Esophagus squamous epithelium (tissue), 5 donors: ENCODE measurements at places on chromosomes 12 and 14.

DNA sequence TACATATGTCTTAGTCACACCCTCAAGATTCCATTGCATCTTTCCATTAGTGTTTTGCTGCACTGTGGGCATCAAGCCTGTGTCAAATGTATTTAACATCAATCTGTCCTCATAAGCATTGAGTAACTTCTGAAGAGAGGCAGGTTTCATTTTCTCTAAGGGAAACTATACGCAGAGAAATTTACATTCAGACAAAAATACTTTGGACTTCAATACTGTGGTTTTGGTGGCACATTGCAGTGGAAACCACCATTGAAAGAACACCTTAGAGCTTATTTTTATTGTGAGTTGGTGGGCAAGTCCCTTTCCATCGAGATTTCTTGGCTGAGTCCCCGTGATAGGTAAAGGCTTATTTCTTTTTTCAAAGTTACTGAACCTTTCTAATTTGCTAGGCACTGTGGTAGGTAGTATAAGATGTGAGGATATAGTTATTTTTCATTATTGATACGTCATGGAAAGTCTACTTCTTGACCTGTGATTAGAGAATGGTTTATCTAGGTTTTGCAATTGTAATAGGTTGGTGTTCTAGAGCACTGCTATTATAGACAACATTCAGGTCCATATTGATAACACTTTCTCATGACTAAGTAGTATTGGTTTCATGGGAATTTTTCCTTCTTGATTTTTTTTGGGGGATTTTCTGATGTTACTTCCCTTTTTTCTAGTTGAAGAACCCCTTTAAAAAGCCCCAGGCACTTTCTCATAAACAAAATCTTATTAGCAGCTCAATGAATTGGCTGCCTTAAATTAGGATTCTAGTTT, 81.9 kb downstream of the CFAP54 start:
- no peak for DNase-seq

- no peak for DNase-seq
Observed at GRCh38 chr14:103332143-103332919, 1.7 kb upstream of the EIF5 start.

GRCh38 chr14:93005838-93006237, 82.9 kb downstream of the CHGA start:
- no peak for DNase-seq

DNA sequence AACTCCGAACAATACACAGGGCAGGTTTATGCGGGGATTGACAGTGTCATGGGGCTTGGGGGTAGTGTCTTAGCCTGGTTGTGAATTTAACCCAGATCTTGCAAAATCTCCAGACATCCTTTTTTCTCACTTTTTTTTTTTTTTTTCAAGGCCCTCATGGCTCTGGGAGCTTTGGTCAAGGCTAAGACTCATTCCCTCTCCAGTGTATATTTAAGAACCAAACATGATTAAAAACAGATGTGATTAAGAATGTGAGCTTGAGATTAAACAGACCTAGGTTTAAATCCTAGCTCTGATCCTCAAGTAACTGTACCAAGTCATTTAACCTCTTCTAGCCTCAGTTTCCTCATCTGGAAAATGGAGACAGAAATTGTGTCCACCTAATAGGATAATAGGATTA, 151.7 kb upstream of the FUT8 start:
- DNase-seq: no peak

DNA sequence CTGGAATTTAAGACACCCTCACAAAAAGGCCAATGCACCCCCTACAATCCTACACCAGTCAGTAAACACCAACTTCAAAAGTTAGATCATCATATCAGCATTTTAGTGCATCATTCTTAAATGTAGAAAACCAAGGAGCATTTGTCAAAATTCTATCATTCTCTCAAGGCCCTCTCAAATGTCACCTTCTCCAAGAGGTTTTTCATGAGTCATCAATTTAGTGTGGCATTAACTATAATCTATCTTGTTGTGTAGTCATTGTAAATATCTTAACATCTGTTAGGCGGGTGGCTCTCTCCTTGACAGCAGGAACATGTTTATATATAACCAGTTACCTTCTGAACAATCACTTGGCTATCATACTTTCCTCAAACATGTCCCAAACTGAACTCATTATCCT, 62.1 kb upstream of the G2E3 start:
- DNase-seq: no peak

DNA sequence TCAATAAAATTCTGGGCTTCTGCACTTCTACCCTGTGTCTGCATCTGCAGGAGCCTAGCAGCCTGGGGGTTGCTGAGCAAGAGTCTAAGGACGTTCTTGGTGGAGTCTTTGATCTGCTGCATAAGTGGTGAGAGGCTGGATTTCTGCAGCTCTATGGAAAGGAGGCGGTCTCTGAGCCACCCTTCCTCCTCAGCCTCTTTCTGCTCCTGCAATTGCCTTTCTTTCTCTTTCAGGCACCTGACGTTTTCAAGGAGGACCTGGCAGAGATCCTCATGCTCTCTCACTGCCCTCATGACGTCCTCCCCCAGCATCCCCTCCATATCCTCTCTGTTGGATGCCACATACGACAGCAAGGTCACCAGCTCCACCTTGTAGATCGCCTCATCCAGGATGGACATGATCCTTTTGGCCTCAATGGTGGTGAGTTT, 13.6 kb upstream of the TPCN1 start:
- no peak for DNase-seq

GRCh38 chr14:68780358-68781160, 12.3 kb downstream of the ZFP36L1 start:
- no peak for DNase-seq

GRCh38 chr12:8508910-8509841, 4.1 kb upstream of the CLEC4D start:
- DNase-seq: no peak

GRCh38 chr12:95547522-95548055, 3.7 kb downstream of the USP44 start:
- no peak for DNase-seq

- no peak for DNase-seq
Observed at GRCh38 chr12:68798882-68799234, 9.1 kb upstream of the MDM2 start.

DNA sequence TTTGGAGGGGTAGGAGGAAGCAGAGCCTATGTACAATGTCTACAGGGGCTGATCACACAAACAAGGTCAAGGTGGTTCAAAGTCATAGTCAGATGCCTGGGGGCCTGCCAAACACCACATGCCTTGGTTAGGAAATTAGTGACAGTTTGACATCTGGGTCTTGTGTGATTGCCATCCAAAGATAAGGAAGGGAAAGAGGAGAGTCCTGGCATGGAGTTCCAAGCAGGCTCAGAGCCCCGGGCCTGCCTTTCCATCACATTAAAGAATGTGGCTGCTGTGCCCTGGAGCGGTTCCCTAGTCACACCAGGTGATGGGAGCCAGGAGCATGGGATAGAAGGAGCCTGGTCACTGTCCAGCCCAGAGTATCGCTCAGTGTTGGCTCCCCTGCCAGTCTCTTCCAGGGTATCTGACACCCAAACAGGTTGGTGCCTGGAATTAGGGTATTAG, 53.6 kb upstream of the BCL2L14 start:
- DNase-seq: no peak

DNA sequence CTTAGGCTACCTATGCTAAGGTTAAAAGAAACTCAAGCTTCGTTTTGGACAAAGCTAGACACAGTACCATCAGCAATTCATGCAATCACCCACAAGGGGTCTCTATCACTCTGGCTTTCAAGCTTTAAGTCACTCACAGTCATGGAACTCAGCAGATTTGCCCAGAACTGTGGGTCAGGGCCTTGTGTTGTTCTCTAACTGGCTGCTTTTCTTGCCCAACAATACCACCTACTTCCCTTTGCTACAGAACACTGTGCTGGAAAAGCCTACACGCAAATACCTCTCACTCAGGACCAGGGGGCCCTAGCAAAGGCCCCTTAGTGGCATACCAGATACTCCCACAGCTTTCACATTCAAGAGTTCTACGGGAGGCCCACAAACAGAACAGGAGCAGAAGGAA, 9.1 kb downstream of the NEMP1 start:
- DNase-seq: no peak
